Neural crest cell (in vitro differentiated cells): ENCODE measurements at places on chromosomes 3 and 15. TPM values are rescaled to one million over a fixed set of nuclear protein-coding genes. Genes with fewer than 3 reads are reported as not detected.

EFL1 gene
- total RNA-seq = 28.0 and 28.5 TPM in 2 replicates

- H3K36me3 ChIP-seq = peaks cover 9% of the 10 kb centered on the region
- no peaks in the 10 kb centered on the region for H3K27me3 ChIP-seq
- peaks cover under 1% of the 10 kb centered on the region for H3K4me1 ChIP-seq
- no peak for DNase-seq
- H3K4me3 ChIP-seq = no peak overlapping the region
Measured at GRCh38 chr15:37007301-37007700, 93.0 kb downstream of the MEIS2 start.

- H3K27ac ChIP-seq = no peak overlapping the region
- peaks cover 40% of the 10 kb centered on the region for H3K4me1 ChIP-seq
- H3K36me3 ChIP-seq = no peaks in the 10 kb centered on the region
- no peaks in the 10 kb centered on the region for H3K27me3 ChIP-seq
Measured at GRCh38 chr3:23832523-23832922, 26.8 kb downstream of the UBE2E1 start.

DNA sequence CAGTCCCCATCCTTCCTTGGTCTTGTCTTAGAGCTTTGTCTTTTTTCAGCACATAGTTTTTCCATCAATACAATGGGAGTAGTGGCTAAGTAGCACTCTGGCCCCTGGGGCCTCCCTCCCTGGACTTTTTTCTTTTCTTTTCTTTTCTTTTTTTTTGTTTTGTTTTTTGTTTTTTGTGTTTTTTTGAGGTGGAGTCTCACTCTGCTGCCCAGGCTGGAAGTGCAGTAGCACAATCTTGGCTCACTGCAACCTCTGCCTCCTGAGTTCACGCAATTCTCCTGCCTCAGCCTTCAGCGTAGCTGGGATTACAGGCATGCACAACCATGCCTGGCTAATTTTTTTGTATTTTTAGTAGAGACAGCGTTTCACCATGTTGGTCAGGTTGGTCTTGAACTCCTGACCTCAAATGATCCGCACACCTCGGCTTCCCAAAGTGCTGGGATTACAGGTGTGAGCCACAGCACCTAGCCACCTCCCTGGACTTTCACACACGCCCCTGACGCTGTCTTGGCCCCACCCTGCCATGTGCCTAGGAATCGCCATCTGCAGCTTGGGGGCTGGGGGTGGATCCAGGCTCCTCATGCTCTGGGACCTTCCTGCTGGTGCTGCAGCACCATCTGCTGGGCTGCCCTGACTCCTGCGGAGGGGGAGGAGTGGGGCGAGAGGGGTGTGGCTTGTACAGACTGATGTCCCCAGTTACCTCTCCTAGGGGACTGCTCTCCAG lies 2.8 kb downstream of the C15orf39 start:
- no peaks in the 10 kb centered on the region for H3K36me3 ChIP-seq
- DNase-seq = peak; percentile 77
- H3K4me3 ChIP-seq = peak overlapping the region; percentile 89
- peaks cover 29% of the 10 kb centered on the region for H3K4me1 ChIP-seq

DNA sequence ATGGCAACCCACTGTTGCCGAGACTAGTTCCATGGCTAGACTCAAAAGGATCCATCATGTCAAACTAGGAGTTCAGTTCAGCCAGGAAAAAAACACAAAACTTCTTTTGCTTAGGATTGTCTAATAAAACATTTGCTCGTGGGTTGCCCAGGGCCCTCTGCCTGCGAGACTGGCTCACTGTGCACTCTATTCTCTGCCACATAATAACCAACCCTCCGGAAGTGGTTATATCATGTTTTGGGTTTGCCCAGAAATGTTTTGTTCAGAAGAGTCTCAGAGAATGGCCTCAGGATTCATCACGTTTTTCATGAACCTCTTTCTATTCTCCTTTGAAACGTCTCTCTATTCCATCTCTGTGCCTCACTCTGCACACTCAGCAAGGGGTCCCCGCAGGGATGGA lies 216.1 kb downstream of the SV2B start:
- no peaks in the 10 kb centered on the region for H3K27me3 ChIP-seq
- H3K36me3 ChIP-seq = no peaks in the 10 kb centered on the region
- no peak for DNase-seq
- no peak overlapping the region for H3K27ac ChIP-seq
- no peak overlapping the region for H3K4me3 ChIP-seq

TRPM1 gene
- not detected in 2 replicates for total RNA-seq

GRCh38 chr3:151843275-151843674 lies 29.4 kb downstream of the AADAC start:
- H3K4me1 ChIP-seq = peaks cover 5% of the 10 kb centered on the region
- H3K36me3 ChIP-seq = no peaks in the 10 kb centered on the region
- no peak overlapping the region for H3K27ac ChIP-seq
- H3K27me3 ChIP-seq = no peaks in the 10 kb centered on the region

DNA sequence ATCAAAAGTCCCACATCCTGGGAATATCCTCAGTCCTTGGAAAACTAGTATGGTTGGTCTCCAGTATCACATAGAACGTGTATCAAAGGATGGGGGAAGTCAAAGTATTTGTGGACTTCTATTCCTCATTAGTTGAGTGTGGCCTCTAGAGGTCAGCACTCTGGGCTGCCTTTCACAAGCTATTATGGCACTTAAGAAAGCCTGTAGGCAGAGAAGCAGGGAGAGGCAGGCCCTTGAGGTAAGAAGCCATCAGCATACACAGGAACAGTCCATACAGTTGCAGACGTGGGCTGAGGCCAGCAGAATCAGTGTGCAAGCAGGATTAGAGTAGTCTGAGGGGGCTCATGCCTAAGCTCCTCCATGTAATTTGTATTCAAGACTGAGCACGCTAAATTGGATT lies 341.7 kb downstream of the CLSTN2 start:
- peak; percentile 4 for DNase-seq
- H3K27ac ChIP-seq = no peak overlapping the region
- no peak overlapping the region for H3K4me3 ChIP-seq
- no peaks in the 10 kb centered on the region for H3K4me1 ChIP-seq
